Germinal center (tissue), 1 donor: ENCODE measurements at places on chromosomes 11 and 22.

- DNase-seq, result peak; percentile 39
Measured at GRCh38 chr11:125626288-125626950, 1.5 kb downstream of the CHEK1 start.

DNA sequence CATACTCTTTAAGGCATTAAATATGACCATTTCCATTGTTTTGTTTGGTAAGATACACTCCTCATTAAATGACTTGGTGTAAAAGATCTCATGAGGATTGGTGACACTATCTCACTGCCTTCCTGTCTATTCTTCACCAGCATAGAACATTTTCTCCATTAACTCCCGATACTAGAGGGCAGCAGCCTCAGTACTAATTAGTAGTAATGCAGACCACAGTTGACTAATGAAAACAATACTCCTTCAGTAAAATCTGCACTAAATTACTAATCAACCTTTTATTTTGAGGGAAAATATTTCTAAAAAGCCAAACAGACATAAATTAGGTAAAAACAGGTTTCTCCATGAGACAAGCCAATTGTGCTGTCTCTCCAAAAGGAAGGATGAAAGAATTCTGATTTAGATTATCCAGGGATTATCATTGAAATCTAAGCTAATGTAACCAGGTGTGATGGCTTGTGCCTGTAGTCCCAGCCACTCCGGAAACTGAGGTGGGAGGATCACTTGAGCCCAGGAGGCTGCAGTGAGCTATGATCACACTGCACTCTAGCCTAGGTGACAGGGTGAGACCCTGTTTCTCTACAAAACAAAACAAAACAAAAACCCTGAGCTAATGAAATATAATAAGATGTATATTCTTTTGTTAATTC is 9.4 kb downstream of the PGM2L1 start:
- DNase-seq, result peak; percentile 42

- no peak for DNase-seq
Measured at GRCh38 chr11:64382586-64382985, 23.6 kb downstream of the RPS6KA4 start.

DNA sequence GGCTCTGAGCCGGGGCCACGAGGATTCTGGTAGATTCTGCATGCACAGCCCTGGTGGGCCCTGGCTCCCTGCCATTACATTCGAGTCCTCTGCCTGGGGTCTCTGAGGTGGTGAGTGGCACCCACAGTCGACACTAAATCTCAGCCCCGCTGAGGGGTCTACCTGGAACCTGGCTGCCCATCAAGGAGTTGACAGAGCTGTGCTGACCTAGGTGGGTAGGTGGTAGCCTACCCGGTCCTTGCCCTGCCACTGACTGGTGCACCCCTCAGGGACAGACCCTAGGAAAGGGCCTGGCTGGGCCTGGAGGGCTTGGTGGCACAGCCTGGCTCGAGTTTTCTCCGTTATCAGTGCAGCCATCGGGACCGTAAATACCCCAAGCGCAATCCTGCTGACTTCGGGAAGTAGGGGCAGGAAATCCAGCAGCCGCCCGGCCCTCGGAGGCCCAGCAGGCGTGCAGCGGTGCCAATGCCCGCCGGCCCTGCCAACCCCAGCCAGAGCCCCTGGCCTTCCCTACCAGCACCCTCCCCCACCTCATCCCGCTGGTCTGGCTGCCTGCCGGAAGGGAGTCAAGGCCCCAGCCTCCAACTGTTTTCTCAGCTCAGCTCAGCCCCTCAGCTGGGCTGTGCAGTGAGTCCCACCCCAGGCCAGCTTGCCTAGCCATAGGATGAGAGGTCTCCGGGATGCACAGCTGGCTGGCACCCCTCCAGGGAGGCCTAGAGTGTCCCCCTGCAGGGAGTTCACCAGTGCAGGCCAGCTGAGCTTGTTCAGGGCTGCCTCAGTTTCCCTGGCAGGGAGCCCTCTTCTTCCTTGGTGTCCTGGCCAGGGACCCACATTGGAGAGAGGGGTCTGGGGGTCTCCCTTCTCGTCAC is 80.4 kb upstream of the KCNQ1OT1 start:
- DNase-seq, result no peak

GRCh38 chr11:11865449-11865848 is 23.7 kb downstream of the USP47 start:
- no peak for DNase-seq

GRCh38 chr11:13929395-13929891 is 33.1 kb upstream of the SPON1 start:
- no peak for DNase-seq
